Stimulated activated CD8-positive, alpha-beta memory T cell treated with anti-CD3 and anti-CD28 coated beads, Interleukin-4, amount 100 ng/mL, for 48 hours (primary cell): ENCODE measurements at places on chromosomes 7 and 10.
A peak's percentile ranks its signal among the peaks of the same experiment; 100 is the strongest.

DNA sequence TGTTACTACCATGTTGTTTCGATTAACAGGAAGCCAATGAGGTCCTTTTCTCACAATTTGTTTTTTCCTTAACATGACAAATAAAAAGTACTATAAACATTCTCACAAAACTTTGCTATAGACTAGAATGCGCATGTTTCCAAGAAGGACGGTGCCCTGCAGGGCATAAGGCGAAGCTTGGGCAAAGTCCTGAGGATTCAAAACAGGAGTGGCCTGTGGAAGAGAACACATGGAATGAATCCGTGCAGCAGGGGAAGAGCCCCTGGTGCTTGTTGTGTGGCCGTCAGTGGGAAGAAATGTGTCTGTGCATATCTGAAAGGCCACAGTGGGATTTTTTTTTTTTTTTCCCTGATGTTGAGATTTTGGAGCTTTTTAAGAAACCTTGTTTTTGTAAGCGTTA, 67.6 kb downstream of the ITGA8 start:
- DNase-seq, result no peak

DNA sequence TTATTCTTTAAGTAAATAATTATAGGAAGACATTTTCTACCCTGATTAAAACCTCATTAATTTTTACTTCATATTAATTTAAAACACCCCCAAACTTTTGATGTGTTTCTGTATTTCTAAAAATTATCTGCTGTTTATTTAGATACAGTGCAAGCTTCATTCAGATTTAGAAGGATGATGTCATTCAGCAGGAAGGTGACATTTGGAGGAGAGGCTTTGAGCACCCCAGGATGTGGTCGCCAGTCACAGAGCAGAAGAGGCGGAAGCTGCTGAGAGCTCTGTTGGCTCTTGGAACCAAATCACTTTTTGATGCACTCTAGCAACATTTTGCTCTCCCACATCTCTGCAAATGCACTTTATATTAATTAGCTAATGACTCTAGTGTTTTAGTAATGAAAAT, 233.9 kb upstream of the CACNA2D1 start:
- peak; percentile 37 for DNase-seq

DNA sequence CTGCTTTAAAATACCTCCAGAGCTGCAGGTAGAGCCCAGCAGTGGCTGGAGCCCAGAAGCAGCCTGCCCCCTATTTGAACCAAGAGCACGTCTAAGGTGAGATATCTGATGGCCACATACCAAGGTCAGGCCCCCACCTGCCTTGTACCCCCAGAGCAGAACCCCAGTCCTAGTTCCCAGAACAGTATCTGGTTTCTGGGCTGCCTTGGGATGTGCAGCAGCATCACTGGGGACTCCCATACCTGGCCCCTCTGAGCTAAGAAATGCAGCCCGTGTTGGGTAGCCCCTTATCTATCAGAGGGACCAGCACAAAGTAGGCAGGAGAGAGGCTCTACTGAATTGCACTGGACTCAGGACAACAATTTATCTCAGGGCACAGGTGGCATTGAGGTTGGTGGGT, 8.9 kb downstream of the SFTPD start:
- no peak for DNase-seq

DNA sequence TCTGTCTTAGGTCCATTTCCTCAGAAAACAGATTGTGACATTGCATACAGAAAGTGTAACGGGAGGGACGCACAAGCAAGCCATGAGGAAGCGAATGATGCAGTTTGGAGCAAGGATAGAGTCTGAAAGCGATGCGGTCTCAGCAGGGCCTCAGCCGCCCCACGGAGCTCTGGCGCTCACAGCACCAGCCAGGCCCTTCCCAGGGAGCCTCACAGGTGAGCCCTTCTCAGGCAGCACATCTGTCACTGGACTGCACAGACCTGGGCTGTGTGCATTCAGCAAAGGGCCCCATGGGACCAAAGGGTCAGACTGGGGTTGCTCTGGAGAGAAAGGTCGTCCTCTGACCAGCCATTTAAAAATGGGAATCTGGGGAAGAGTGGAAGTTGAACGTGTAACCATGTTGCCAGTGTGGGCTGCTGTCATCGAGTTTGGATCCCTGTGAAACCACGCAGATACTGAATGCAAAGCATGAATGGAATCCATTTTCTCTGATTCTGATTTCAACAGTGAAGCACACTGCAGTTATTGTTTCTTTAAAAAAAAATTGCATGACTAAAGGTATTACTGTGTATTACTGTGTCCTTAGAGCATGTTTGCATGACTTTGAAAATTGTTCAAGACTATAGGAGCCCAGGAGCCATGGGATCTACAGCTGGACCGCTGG, 350.0 kb upstream of the AKR1E2 start:
- DNase-seq, result no peak

DNA sequence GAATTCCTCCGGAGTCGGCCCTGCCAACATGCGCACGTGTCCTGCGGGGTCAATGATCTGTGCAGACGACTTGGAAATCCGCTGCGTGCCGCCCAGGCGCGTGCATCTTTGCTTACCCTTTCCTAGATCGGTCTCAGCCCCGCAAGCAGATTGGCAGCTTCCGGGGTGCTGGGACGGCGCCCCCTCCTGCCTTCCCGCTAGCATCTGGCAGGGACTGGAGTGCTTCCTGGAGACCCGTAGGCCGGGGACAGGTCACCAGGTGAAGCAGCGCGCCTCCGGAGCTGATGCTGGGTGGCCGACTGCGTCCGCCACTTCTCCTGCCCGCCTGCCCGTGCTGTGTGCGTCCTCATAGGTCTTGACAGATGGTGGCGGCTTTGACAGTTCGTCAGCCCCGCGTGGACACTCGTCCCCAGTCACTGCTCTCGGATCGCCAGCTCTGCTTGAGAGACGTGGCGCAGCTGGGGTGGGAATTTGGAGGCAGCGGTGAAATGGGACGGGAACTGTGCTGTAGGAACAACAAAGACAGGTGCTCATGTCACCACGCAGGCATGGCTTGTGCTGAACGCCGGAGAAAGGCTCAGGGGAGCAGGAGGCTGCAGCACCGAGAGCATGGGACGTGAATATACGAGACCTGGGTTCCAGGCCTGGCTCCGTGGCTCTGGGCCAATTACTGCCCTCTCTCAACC, 21.9 kb upstream of the KCNK18 start:
- peak; percentile 41 for DNase-seq

DNA sequence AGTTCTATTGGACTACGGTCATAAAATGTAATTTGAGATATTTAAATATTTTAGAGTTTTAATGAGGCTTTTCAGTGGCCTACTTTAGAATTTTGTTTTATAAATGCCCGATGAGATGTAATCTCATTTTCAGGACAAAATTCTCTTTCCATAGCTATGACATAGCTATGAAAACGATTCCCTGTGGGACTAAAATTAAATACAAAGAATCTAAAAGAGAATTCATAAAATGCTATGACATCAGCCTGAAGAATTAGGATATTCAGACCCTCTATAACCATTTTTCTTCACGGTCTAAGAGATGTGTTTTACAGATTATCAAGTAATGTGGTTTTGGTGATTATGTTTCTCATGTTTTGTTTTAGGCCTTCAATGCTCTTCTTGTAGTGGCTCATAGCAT, 48.2 kb upstream of the ODAD2 start:
- DNase-seq, result no peak

DNA sequence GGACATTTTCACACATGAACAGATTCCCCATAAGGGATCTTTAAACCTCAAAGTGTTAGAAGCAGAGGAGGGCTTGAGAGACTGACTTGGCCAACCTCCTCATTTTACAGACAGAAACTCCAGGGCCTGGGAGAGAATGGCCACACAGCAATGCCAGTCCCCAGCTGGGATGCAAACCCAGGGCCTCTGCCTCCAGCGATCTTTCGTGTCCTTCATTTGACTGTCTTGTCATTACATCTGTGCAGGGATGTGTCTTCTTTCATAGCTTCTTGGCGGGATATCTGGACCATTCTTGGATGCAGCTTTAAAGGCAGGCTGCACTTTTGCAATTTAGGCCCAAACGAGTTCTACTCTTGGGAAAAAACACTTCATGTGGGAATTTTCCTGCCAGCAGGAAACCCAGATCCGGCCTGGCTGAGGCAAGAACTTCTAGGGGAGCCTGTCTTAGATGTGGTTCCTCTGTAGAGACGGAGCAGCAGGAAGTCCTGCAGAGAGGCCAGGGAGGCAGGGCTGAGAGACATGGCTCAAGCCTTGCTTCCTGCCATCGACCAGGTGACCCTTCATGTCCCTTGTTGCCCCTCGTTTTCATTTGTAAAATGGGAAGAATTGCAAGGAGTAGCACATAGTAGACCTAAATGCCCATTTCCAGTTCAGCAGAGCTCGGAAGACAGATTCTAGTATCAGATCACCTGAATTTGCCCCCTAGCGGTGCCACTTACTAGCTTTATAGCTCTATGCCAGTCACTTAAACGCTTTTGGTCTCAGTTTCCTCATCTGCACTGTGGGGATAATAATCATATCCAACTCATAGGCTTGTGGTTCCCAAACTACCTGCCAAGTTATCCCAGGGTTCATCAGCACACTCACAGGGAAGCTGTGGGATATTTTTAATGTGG, 43.9 kb upstream of the SLC29A3 start:
- DNase-seq, result no peak

DNA sequence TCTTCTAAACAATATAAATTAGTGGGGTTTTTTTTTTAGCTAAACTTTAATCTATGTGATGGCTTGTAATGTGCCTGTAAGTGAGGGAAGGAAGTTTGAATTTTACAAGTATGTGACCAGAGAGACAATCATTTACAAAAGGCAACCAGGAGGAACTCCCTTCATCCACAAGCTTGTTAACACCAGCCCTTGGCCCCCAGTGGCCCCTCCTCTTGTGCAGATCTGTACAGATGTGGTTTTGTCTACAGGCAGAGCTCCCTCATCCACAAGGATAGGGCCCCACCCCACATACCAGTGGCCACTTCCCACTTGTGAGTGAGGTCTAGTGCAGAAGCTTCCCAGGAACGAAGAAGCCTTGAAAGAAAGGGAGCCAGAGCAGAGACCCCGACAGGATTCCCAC, 234.1 kb upstream of the KMT2E start:
- no peak for DNase-seq

DNA sequence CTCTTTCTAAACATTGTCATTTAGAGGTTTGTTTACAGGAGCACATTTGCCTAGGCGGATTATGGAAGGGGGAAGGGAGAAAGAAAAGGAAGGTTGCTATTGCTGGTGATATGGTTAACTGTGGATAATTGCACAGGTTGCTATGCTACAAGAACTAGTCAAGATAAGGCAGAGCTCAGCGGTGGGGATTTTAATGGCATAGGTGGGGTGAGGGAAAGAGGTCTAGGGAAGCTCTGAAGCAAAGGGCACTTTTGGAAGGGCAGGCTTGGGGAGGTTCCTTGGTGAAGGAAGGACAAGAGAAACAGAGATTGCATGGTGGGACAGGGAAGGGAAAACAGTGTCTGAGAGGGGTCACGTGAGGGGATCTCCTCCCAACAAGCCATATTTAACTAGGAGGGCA, 19.5 kb downstream of the HYAL4 start:
- DNase-seq, result no peak

GRCh38 chr10:49661140-49661856, 18.2 kb upstream of the C10orf53 start:
- no peak for DNase-seq

DNA sequence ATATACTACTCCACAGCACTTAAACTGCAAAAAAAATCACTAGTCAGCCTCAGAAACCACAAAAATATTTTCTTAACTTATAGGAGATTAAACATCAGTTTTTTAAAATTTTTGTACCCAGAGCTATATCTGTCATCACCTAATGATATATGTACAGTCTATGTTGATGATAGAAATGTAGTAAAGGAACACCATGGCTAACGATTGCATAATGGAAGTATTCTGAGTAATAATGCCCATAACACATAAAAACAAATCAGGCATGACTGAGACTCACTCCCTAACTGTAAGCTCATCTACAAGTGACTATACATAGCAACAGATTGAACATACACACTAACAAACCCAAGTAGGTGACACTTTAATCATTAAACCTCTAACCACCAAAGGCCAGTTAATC, 51.3 kb downstream of the TSPAN12 start:
- no peak for DNase-seq

DNA sequence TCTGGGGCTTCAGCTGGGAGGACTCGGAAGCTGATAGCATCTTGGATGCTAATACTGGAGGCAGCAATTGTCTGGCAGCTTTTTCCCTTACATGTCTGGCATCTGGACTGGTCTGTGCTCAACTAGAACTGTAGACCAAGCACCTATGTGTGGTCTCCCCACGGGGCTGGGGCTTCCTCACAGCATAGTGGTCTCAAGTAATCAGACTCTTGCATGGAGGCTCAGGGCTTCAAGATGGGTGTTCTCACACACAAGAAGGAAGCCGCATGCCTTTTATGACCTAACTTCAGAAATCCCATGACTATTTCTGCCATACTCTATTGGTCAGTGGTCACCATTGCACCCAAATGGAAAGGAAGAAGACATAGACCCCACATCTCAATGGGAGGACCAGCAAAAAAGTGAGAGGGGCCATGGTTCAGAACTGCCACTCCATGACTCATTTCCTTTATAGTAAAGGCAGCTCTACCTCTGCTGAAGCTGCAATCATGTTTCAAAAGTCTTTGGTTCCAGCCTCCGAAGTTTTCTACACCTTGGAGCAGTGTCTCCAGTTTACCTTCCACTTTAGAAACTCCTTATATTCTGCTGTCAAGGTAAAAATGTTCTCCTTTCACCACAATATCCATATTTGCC, 14.7 kb downstream of the AOC1 start:
- no peak for DNase-seq

- peak; percentile 41 for DNase-seq
Measured at GRCh38 chr10:42367532-42368230, 270.7 kb downstream of the ZNF33B start.

- DNase-seq, result no peak
Measured at GRCh38 chr7:93327006-93327633, 95.0 kb downstream of the VPS50 start.
